ENCODE measurements at places on chromosomes 5 and 9. TPM values are rescaled to one million over a fixed set of nuclear protein-coding genes. Genes with fewer than 3 reads are reported as not detected.

- DNase-seq: no peak
These were observed 43.0 kb downstream of the ITGA2 start for GRCh38 chr5:53032188-53032587.

Gene TPM2
- polyA plus RNA-seq: 144 TPM

GRCh38 chr9:22643541-22643940 lies 196.9 kb downstream of the DMRTA1 start:
- no peak for DNase-seq

DNA sequence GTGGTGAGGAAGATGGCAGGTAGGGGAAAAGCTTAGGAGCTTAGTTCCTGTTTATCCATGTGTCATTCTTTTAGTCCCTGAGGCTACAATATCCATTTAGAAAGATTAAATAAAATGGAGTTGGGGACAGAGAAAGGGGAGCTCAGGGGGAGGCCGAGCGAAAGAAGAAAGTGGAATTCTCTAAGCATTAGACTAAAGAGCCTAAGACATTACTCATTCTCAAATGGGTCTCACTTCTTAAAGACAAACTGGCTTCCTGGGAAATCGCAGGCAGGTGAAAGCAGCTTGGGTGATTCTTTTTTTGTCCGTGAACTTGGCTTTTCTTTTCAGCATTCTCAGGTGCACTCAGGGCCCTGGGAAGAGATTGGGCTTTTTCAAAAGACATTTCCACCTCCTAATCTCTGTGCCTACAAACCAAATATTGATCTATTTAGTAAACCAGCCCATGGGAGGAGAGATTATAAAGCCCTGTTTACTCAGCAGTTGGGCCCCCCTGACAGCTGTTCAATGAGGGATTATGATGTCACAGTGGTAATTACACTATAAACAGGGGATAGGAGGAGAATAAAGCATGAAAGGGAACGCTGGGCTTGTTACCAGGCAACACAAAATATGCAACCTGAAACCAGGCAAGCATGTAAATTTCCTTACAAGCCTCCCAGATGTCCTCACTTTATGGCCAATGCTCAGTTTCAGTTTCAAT lies 584.0 kb downstream of the ACTL7B start:
- peak; percentile 7 for DNase-seq

GRCh38 chr9:71620746-71621145 lies 147.6 kb downstream of the CEMIP2 start:
- DNase-seq: no peak

Gene PDCD1LG2
- 7.9 TPM for polyA plus RNA-seq

DNA sequence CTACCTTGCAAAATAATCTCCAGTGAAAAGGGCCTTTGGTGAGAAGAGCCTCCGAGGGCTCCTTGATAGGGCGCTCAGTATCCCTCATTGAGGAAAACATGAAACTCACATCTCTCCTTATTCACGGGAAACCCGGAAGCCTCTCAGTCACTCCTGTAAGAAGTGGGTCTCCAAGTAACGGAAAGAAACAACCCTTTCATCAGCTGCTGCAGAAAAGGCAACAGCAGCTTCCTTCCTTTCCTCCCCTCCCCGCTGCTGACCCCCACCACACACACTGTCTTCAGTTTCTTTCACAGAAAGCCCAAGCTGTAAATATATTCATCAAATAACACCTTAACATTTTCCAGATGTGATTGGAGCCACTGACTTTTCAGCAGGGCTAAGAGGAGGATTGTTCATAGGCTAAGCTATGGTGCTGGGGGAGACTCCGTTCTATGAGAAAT lies 81.4 kb downstream of the C9orf152 start:
- peak; percentile 75 for DNase-seq

All from endothelial cell of umbilical vein (primary cell).